Right forelimb (tissue), 1 donor: ENCODE measurements at places on chromosomes 1 and 21.

GRCh38 chr1:242401937-242402336 is 122.6 kb downstream of the PLD5 start:
- no peak for DNase-seq

DNA sequence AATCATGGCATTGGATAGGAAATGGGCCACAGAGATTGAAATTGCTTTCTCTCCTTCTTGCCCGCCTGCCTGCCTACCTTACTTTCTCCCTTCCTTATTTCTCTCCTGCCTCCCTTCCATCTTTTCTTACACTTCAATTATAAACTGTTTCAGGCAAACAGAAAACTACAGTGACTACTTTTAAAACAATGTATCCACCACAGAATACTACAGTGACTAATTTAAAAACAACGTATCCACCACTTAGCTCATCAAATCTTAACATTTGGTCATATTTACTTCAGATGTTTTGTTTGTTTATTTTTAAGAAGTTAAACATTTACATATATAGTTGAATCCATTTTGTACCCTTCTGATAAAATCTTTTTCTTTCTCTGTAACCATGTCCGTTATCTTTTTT is 54.4 kb downstream of the SNRPE start:
- no peak for DNase-seq

- DNase-seq = no peak
Measured at GRCh38 chr1:8464377-8464776, 146.5 kb downstream of the SLC45A1 start.

GRCh38 chr1:36365381-36365780 is 20.3 kb downstream of the STK40 start:
- no peak for DNase-seq

DNA sequence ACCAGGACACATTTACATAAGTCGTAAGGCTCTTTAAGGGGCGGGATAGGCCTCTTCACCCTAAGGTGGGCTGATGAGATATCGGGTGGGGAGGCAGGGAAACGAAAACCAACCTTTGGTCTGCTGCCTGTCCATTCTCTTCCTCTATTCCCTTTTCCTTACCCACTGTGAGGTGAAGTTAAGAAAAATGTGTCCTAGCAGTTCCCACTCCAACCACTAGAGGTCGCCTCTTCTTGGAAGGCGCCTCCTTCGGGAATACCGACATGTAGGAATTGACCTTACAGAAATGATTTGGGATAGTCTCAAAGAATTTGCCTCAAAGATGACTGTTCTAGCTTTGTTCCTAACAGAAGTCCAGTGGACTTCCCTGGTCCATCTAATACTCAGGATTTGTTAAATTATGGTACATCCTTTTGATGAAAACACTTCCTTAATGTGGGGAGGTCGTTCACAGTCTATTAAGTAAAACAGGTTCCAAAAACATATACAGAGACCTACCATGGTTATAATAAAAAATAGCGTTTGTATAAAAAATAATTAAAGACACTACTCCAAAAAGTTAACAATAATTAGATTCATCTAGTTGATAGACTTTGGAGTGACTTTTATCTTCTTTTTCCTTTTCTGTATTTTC is 14.1 kb downstream of the AZIN2 start:
- DNase-seq = peak; percentile 75

GRCh38 chr1:50348449-50349241 is 74.6 kb downstream of the DMRTA2 start:
- DNase-seq = peak; percentile 65

GRCh38 chr1:93908394-93909145 is 660 bp downstream of the GCLM start:
- peak; percentile 45 for DNase-seq

DNA sequence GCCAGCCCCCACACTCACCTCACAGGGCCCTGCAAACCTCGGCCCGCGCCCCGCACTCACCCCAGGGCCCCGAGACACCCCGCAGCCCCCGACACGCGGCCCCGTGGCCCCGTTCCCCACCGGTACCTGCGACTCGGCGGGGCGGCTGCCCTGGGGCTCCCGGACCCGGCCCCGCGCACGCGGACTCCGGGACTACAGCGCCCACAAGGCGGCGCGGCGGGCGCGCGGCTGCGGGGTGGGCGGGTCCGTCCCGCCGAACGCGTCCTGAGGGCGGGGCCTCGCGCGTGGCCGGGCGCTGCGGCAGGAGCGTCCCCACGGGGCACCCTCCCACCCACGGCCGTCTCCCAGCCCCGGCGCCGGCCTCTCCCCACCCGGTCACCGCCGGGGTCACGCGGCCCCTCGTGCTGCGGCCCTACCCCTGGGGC is at the start of gene SLC19A1:
SLC19A1 (minus strand) TSS at position 199 of the 425 bp plus-strand sequence. CDS start 4,481 bp downstream, outside the sequence.
- peak; percentile 83 for DNase-seq

DNA sequence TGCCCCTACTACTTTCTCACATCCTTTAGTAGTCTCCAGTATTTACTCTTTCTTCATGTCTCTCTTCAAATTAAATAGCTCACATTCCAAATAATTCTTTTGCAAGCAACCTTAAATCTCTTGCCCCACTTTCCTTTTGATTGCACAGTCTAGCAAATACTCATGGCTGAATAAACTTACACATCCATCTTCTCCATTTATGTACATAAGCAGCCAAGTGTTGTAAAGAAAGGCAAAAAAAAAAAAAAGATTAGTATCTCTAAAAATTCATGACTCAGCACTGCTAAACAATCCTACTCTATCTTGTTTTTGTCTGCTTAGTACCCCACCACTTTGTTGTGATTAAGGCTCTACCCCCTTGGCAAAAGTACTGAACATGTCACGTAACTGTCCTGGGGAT is 42.6 kb downstream of the F13B start:
- no peak for DNase-seq

DNA sequence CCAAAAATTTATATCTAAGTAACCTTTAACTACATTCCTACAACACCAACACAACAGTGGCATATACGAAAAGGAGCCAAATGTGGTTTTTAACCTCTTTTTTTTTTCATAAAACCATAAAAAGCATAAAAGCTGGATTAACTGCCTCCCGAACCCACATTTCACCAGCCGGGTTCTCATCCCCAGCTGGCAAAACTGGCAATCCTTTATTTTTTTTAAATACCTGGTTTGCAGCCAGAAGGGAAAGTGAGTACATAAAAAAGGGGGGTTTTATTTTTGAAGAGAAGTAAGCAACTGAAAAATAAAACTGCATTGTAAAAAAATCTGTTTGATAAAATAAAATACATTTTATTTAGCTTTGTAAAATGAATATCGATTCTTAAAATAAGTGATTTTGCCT is 295.4 kb downstream of the AKT3 start:
- DNase-seq = no peak

GRCh38 chr1:5254131-5254725 is 599.8 kb downstream of the AJAP1 start:
- no peak for DNase-seq

DNA sequence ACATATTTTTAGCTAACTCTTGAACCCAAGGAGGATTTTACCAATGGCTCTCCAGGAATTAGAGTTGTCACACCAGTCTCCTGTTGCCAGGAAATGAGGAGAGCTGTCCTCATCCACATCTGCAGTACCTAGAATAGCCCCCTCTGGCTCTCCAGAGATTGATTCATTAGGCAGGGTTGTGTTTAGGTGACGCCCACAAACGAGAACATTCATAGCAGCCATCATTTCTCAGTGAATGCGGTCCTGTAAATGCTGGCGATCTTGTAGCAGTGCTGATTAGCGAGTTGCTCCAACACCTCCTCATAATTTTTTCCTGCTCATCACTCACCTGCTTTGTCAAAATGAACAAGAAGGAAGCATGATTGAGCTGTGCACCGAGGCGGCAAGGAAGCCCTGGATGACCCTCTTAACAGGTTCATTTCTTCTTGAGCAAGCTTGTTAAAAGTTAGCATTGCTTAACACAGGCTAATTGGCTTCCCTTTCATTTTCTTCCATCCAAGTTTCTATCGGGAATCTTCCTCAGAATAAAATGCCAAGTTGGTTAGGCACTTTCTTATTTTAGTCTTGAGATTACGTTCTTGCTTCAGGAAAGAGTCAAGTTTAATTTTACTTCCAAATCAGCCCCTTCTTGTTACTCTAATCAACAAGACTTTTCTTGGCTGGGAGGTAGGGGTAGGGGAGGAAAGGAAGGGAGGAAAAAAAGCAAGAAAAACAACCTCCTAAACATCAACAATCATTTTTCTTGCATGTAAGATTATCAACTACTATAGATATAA is 16.5 kb upstream of the KLHDC8A start:
- no peak for DNase-seq

DNA sequence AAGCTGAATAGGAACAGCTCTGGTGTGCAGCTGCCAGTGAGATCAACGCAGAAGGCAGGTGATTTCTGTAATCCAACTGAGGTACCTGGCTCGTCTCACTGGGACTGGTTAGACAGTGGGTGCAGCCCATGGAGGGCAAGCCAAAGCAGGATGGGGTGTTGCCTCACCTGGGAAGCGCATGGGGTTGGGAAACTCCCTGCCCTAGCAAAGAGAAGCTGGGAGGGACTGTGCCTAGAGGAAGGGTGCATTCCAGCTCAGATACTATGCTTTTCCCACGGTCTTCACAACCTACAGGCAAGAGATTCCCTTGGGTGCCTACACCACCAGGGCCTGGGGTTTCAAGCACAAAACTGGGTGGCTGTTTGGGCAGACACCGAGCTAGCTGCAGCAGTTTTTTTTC is 183.2 kb downstream of the DNM3 start:
- no peak for DNase-seq

- no peak for DNase-seq
Measured at GRCh38 chr21:36155603-36156338, 853 bp upstream of the DOP1B start.

- no peak for DNase-seq
Measured at GRCh38 chr1:61322769-61323168, 240.4 kb downstream of the NFIA start.

DNA sequence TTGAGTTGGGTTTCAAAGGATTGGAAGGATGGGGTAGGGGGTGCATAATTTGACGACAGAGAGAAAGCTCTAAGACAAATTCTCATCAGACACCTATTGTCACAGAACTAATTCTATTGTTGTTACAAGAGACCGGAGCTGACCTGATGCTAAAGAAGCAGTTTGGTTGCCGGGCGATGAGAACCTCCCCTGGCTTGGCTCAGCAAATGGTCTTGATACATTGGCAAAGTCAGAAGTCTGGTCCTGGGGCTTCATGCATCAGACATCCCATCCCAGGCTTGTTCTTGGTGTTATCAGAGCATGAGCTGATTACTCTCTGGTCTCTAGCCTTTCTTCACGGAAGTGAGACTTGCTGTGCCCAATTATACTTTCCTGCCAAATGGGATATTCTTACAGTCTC is 15.4 kb downstream of the TRIM67 start:
- DNase-seq = no peak
